Activated CD8-positive, alpha-beta memory T cell treated with anti-CD3 and anti-CD28 coated beads for 4 hours (primary cell): ENCODE measurements at places on chromosomes 1 and 21.

DNA sequence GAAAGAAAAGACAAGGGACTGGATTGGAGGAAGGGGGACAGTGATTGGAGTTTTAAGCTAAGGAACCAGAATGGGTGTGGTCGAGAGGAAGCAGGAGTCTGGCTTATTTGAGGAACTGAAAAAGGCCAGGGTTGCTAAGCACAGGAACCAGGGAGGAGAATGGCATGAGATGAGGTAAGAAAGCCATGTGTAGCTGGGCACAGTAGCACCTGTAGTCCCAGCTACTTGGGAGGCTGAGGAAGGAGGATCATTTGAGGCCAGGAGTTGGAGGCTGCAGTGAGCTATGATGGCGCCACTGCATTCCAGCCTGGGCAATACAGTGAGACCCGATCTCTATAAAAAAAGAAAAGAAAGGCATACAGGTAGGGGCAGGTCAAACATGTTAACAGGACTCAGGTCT lies 8.1 kb upstream of the KHDRBS1 start:
- DNase-seq, result no peak

DNA sequence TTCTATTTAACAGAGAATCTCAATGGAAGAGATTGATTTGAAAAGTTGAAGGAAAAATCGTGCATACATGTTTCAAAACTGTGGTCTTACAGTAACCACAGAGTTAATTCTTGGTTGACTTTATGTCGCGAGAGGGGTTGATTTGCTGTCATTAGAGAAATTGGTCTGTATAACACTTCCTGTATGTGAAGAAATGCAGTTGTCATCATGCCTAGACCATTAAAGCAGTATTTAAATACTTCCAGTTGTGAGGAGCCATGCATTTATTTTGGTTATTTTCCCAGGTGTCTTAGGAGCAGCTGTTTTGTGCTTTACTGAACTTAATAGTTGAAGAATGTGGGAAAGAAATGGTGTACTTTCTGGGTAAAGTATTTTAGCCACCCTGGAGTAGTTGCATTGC lies 76.2 kb downstream of the NFIA start:
- DNase-seq, result no peak

- DNase-seq, result no peak
Measured at GRCh38 chr1:15736892-15737261, 819 bp downstream of the SLC25A34 start.

DNA sequence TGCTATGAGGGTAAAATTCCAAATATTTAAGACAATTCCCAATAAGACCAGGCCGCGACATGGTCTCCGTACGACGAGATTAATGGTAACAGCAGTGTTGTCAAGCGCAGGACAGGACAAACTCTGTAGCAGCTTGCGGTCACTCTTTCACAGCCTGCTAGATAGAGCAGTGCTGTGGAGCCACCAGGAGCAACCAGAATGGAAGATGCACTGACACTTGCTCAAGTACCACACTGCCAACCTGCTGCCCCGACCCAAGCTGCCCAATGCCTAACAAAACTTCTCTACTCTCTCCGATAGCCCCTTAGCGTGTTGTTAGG lies 636 bp downstream of the WARS2 start:
- DNase-seq, result no peak
